ENCODE measurements at places on chromosomes 5 and 9.
A peak's percentile ranks its signal among the peaks of the same experiment; 100 is the strongest.

DNA sequence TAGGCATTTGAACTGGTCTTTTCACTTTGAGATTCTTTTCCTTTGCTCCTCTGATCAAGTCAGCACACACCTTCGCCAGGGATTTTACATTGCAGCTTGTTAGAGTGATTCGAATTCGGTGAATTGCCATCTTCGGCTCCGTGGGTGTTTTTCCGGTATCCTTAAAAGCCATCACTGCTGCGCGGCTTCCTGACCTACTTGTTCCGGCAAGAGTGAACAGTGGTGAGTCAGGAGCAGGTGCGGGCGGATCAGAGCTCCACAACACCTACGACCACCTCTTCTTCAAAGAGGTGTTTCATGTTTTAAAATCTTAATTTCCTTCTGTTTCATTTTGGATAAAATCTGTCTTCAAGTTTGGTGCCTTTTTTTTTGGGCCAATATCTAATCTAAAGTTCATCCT, 134.6 kb downstream of the TMC1 start:
- DNase-seq, result no peak

DNA sequence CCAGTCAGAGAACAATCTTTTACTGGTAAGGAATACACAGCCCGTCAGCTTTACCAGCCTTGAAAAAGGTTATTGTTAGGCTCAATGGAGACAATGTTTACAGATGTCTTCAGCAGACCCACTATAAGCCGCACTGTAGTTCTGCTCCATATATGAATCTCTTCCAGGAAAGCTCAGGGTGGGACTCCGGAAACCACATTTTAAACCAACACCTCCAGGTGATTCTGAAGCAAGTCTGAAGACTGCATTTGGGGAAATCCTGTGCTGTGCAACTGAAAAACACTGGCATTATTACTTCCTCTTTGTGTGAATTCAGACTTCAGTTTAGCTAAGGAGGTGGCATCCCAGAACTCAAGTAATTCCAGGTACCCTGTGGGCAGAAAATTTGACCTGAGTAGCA, 3.5 kb downstream of the GZMK start:
- DNase-seq, result no peak

DNA sequence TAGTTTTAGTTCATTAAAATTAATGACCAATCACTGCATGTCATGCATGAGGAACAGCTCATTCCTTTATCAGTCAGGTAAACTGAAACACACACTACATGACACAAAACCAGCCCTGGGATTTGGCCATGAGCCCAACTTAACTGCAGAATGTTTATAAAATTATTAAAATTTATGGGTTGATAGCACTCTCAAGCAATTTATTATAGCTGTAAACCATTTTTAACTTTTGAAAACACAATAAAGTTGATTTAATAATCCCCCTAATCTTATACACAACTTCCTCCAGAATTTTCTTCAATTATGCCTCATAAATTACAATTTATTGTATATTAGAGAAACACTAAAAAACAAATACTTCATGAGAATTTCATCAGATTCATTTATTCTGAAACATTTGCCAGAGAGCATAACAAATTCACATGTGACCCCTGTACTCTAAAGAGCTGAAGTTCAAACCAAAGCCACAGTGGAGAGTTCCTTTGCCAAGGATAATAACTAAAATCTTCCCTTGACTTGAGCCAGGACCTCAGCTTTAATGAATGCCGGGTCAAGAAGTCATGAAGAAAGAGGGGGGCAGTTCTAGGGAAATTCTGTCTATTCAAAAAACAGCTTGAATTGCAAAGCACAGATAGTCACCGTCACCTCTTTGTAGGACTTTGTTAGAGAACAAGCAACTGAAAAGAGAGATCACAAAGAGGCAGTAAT, 763.7 kb upstream of the GRAMD2B start:
- DNase-seq, result no peak

DNA sequence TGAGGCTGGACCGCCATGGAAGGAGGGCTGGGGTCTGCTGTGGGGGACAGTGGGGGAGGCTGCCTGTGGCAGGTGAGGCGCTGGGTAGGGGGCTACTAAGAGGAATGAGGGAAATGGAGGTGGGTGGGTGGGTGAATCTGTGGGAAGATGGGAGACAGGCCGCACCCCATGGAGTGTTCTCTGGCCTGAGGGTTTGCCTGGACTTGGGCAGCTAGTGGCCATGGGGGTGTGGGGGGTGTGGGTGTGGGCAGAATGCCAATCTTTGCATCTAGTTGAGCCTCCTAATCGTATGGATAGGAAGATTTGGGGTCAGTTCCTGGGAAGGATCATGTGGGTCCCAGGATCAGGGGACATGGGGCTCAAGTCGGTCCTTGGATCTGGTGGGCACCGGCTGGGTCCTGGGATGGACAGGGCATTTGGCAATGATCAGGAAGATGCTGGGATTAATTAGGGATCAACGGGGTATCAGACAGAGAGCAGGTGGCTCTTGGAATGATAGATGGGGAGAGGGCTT, 518 bp downstream of the ZDHHC12 start:
- no peak for DNase-seq

- no peak for DNase-seq
These were observed 139.2 kb upstream of the ATP10B start for GRCh38 chr5:160991205-160991604.

GRCh38 chr9:93159601-93160471, 24.1 kb upstream of the WNK2 start:
- peak; percentile 71 for DNase-seq

GRCh38 chr5:127936439-127936972, 147.1 kb upstream of the SLC12A2 start:
- no peak for DNase-seq

DNA sequence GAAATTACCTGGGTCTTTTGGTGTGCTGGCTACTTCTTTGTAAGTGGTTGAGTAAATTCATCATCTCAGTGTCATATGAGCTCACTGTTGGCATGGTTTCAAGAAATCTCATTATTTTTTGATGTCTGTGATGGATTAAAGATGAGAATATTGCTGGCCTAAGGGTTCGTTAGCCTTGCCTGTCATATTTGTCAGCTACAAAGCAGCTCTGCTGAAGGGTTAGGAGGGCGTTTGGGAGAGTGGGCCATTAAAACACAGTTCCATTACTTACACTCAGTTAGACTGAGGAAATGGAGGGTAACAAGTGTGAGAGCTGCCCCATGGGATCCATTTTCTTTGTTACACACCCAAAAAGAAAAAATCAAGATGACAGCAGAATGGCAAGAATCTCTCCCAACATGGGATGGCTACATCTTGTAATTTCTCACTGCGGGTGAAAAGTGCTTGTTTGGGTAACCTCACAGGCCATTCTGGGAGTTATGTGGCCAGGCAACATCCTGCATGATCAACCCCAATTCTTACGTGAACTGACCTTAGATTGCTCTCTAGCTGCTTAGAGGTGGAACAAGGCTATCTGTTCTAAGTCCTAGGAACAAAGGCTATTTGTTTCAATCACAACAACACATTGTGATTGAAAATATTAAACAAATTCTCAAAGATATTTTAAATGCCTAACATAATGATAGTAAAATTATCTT, 609.5 kb upstream of the RGMB start:
- no peak for DNase-seq

DNA sequence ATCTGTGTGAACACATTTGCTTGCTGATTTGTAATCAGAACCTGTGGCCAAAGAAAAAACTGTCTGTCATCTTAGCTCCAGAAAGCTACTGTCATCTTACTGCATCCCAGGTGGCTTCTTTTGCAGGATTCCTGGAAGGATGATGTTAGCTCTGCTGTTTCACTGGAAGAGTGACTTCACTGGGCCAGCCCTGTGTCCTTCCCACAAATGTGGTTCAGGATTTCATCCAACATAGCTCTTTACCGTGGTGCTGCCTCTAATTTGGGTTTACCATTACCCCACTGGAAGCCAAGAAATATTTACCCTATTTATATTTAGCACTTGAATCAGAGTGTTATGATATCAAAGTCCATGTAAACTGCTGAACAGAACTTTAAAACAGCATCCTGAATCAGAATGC, 501.0 kb downstream of the GADD45G start:
- DNase-seq, result no peak

DNA sequence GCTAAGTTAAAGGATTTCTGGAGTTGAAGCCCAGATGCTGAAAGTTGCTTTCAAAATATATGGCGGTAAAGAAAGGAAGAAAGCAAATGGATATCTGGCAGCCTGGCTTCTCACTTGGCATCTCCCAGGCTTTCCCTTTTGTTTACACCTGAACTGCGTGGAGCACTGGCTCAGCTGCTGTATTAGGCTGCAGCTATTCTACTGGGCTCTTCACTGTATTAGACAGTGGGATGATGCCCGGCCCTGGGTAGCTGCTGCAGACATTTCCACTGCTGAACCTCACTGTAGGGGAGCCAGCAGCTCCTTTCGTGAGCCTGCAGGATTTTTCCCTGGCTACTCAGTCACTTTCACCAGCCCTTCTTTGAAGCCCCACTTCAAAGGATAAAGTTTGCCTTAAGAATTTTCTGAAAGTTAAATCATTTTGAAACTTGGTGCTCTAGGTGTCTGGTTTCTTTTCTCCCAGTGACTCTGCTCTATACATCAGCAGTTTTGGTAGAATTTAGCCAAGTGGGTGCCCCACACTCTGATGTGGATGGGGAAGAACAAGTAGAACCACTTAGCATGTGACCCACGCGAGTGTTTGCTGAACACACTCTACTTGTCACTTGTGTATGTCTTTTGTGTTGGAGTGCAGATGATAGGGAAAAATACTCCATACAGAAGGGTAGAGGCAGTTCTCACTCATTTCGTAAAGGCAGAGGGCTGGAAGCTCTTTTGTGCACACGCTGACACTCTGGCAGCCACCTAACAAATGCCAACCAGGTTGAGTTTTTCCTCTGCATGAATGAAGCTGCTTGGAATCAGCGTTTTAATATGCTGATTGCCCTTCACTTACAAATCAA, 49.9 kb downstream of the C9orf152 start:
- DNase-seq, result no peak

GRCh38 chr9:79663878-79664277, 92.1 kb downstream of the TLE4 start:
- DNase-seq, result no peak

DNA sequence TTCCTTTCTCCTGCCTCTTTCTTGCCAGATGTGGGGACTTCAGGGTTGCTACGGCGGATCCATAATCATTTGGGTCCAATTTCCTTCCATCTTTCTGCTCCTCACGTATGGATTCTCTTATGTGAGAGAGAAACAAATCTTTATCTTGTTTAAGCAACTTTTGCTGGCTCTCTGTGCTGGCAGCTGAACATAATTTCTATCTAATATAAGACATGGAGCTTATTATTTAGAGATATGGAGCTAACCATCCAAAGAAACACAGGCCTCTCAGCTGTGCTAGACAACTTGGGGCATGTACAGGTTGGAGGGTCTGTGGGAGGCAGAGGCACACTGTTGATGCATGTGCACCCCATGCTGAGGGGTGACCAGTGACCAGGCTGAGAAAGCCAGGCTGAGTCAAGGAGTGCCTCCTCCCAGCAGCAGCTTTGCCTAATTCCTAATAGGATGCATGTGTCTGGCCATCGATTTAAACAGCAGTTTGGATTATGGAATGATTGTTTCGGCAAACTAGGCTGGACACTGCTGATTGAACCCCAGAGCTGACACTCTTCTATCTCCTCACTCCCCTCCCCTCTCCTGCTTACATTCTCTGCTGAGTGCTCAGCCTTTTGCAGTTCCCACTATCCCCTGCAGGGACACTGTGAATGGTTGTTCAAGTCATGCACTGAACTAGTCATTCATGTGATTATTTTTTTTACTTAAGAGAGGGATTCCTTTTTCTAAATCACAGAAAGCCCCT, 195.8 kb downstream of the ERCC6L2 start:
- DNase-seq, result no peak

DNA sequence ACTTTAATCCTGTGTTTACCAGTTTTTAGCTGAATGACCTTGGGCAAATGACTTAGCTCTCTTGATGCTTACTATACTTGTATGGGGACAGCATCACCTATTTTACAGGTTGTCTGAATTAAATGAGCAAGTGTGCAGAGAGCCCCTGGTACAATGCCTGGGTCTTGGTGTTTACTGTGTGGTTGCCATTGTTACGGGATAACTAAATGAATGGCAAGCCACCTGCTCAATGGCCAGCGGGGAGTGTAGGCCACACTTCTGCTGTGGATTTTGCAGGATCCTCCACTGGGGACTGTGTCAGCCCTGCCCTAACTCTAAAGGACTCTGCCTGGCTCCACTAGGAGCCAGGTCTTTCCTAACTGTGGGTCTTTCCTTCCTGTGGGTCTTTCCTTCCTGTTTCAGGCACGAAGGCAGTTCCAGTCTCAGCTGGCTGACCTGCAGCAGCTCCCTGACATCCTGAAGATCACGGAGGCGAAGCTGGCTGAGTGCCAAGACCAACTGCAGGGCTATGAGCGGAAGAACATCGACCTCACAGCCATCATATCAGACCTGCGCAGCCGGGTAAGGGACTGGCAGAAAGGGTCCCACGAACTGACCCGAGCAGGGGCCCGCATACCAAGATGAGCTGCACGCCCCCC, 10.3 kb upstream of the GLE1 start:
- no peak for DNase-seq

- DNase-seq, result no peak
These were observed 333.4 kb upstream of the ZNF462 start for GRCh38 chr9:106529616-106530015.

- no peak for DNase-seq
These were observed 19.7 kb downstream of the C7 start for GRCh38 chr5:40928886-40929448.

GRCh38 chr9:86494644-86495111, 140.5 kb upstream of the TUT7 start:
- DNase-seq, result no peak

DNA sequence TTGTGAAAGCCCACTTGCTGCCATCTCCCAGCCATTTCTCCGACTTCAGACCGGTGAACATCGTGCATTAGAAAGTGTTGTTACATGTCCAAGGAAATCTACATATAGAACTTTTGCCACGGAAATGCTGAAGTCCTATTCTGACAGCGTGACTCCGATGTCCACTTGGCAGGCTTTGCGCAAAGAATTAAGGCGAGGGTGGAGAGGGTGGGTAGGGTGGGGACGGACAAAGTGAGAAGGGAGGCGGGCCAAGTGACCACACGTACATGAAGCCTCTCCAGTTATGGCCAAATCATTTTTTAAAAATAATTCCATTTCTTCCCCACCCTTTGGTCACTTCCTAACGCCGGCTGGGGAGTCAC, 460 bp upstream of the ACO1 start:
- peak; percentile 5 for DNase-seq

- DNase-seq, result no peak
These were observed 28.1 kb upstream of the FBN2 start for GRCh38 chr5:128566178-128566577.

GRCh38 chr9:136331556-136332481, 4.5 kb downstream of the GPSM1 start:
- no peak for DNase-seq

Data from stimulated activated CD4-positive, alpha-beta T cell treated with anti-CD3 and anti-CD28 coated beads, Interleukin-12 subunit alpha, Interleukin-12 subunit beta, amount 100 ng/mL, for 48 hours (primary cell).